ENCODE measurements at places on chromosomes 7 and 10. TPM values are rescaled to one million over a fixed set of nuclear protein-coding genes. Genes with fewer than 3 reads are reported as not detected.

JCAD gene
- 20.4 TPM for total RNA-seq

APBB1IP gene
- not detected for total RNA-seq

GRCh38 chr7:155963771-155964195 lies 151.5 kb upstream of the SHH start:
- no peak for DNase-seq

LRIT1 gene
- not detected for total RNA-seq

NKX2-3 gene
- not detected for total RNA-seq

DNAH11 gene
- total RNA-seq, result 0.80 TPM

MSMB gene
- not detected for total RNA-seq

FAM200A gene
- 8.0 TPM for total RNA-seq

GRCh38 chr10:111974325-111974724 lies 209.2 kb downstream of the GPAM start:
- no peak for DNase-seq

TMEM176B gene
- total RNA-seq, result 2.3 TPM

PGAM2 gene
- total RNA-seq, result 0.99 TPM

- DNase-seq, result no peak
These were observed 15.1 kb upstream of the SH3PXD2A start for GRCh38 chr10:103870516-103870915.

LLCFC1 gene
- not detected for total RNA-seq

DNA sequence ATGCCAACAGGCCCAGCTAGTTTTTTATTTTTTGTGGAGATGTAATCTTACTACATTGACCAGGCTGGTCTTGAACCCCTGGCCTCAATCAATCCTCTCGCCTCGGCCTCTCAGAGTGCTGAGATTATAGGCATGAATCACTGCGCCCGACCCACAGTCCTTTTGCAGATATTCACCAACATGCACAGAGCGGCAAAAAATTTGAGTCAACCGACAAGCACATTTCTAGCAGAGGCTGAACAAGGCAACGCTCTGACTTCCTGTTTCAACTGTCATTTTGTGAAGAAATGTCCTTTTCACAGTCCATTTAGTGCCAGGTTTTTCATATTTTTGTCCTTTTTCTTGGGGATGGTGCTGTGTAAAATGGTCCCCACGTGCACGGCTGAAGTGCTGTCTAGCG lies 71.1 kb upstream of the KAT6B start:
- no peak for DNase-seq

TMEM229A gene
- total RNA-seq, result 0.59 TPM

- no peak for DNase-seq
These were observed 63.1 kb downstream of the PYROXD2 start for GRCh38 chr10:98351831-98352402.

AKR1D1 gene
- not detected for total RNA-seq

GRCh38 chr10:44439239-44439957 lies 54.5 kb upstream of the CXCL12 start:
- no peak for DNase-seq

MYL7 gene
- total RNA-seq, result 12.5 TPM

GRCh38 chr10:120657371-120657770 lies 193.8 kb upstream of the WDR11 start:
- no peak for DNase-seq

- DNase-seq, result no peak
These were observed 137.4 kb upstream of the PTN start for GRCh38 chr7:137480824-137481365.

LRWD1 gene
- total RNA-seq, result 21.1 TPM

- no peak for DNase-seq
These were observed 142.8 kb upstream of the SEMA3A start for GRCh38 chr7:84337429-84337828.

GRCh38 chr10:5945561-5946418 lies 31.6 kb downstream of the IL15RA start:
- DNase-seq, result no peak

C7orf33 gene
- not detected for total RNA-seq

NYAP1 gene
- total RNA-seq, result 8.2 TPM

PDE6C gene
- total RNA-seq, result not detected

DNA sequence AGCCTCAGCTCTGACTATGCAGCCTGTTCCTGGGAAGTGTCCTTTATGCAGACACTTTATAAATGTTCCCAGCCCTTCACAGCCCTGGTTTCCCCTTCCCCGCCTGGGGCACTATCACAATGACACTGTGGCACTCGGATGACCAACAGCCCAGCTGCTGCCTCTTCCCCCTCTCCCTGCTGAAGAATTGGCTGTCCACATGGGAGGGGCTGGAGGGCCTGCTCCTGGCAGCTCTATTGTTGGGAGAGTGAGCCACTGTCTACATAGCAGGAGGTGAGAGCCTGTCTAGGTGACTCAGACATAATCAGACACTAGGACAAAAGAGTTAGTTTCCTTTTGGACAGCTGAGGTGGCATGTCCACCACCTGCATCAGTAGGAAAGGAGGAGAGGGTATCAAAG lies 437.5 kb downstream of the PLXNA4 start:
- DNase-seq, result no peak

DNA sequence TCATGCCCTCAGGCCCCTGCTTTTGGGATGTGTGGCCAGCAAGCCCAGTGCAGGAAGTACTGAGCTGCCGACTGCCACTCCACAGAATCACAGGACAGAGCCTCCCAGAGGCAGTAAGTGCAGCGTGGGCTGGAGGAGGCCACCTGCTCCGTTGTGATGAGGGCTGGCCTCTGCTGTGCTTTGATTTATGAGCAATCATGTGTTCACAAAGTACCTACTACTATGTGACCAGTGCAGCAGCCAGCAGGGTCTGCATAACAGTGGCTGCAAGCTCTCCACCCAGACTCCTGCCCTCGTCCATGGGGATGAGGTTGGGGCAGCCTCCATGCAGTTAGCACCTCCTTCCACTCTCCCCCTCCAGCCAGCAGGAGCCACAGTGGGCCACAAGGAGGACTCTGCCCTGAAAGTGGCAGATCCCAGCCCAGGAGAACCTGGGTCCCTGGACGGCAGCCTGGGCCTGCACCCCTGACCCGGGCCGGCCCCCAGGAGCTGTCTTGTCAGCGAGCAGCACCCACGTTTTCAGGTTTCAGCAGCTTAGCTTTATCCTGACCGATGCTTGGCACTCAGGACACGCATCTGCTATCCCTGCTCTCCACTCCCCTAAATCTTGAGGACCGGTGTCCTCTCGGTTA lies 37.7 kb upstream of the INSIG1 start:
- DNase-seq, result no peak

DNA sequence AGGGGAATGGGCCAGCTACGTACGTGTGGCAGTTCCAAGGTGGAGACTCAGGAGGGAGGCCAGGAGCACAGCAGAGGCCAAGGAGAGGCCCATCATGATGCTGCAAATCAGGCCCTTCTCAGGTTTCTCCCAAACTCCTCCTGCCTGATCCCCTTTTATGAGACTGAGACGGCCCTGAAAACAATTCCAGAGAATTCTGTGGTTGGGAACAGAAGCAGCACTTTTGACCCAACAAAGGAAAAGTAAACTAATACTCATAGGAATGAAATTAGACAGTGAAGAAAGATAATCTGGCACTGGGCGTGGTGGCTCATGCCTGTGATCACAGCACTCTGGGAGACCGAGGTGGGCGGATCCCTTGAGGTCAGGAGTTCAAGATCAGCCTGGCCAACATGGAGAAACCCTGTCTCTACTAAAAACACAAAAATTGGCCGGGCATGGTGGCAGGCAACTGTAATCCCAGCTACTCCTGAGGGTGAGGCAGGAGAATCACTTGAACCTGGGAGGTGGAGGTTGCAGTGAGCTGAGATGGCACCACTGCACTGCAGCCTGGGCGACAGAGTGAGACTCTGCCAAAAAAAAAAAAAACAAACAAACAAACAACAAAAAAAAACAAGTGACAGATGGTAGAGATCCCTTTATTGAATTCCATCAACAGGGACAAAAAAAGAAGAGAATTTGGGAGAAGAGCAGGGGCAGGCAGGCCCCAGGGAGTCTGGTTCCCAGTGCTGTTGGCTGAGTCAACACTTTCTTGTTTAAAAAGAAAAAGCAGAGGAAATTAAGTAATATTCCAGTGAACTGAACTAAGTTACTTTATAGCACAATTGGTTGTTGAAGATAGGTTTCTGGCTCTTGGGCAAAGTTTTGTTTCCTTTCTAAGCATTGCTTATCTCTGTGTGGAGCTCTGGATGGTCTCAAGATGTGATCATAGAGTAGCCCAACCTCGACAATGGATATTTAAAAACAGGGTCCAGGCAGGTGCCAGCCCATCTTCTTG lies at the start of gene CCL26:
TSS of gene CCL26 (minus strand) at position 131 of the 997 bp plus-strand sequence. CDS start at position 96, 35 bp downstream.
- DNase-seq, result no peak

CTTNBP2 gene
- total RNA-seq, result 10.8 TPM

GRCh38 chr10:110446277-110446676 lies 51.4 kb upstream of the DUSP5 start:
- DNase-seq, result no peak

DNA sequence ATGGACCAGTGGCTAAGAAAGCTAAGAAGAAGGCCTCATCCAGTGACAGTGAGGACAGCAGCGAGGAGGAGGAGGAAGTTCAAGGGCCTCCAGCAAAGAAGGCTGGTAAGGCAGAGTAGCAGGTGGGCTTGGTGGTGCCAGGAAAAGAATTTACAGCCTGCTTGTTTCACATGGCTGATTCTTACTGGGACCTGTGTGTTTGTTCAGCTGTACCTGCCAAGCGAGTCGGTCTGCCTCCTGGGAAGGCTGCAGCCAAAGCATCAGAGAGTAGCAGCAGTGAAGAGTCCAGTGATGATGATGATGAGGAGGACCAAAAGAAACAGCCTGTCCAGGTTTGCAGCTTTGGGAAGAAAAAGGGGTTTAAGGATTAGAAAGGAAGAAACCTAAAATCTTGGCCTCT lies 5.0 kb downstream of the NOLC1 start:
- DNase-seq, result no peak

Data from mesothelial cell of epicardium (in vitro differentiated cells).